ENCODE measurements at places on chromosomes 5 and 9.
A peak's percentile ranks its signal among the peaks of the same experiment; 100 is the strongest.

- DNase-seq = no peak
Observed at GRCh38 chr9:14221558-14221957, 92.4 kb downstream of the NFIB start.

DNA sequence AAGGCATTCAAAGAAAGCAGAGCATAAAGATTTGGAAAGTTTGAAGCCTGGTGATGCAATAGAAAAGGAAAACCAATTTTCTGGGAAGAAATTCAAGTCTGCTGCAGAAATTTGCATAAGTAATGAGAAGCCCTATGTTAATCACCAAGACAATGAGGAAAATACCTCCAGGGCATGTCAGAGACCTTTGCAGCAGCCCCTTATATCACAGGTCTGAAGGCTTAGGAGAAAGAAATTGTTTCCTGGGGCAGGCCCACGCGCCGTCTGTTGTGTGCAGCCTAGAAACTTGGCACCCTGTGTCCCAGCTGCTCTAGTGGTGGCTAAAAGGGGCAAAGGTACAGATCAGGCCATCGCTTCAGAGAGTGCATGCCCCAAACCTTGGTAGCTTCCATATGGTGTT is 495.3 kb upstream of the CDH6 start:
- no peak for DNase-seq

DNA sequence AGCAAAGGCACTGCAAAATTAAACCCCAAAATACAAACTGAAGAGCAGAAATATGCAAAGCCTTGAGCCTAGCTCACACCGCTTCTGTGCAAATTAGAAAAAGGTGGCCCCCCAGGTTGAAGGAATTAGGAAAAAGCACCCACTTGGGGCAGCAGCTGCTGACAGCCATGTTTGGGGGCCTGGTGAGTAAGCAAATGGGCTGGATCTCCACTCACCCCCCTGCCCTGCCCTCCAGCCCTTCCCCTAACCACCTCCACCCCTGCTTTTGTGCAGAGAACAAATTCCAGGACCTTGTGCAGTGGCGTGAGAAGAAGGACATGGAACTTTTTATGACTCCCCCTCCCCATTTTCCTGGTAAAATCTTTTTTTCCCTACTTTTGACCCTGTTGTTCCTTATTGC is 92.0 kb upstream of the DNAH5 start:
- DNase-seq = no peak

DNA sequence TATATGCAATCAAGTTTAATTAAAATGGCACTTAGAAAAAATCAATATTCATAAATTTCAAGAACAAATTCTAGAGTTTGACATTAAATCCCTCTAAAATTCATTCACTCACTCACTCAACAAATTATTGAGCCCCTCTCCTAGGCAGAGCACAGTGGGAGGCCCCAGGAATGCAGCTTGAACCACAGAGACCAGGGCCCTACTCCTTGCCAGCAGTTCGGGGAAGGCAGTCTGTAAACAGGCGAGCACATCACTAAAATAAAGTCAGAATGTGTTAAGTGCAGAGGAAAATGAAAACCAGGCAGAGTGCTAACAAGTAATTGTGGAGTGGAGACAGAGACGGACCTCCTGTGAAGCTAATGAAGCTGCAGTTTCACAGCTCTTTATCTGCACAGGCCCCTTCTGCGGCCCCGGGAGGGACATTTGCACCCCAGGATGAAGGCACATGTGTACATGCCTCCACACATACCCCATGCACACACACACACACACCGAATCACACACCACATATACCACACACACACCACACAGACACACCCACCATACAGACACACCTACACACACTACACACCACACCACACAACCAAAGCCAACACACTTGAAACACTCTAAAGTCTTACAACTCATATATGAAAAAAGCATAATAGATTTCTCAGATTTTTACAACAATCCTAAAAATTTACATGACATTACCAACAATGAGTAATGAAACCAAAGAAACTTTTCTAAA is 40.5 kb downstream of the BHMT start:
- no peak for DNase-seq

DNA sequence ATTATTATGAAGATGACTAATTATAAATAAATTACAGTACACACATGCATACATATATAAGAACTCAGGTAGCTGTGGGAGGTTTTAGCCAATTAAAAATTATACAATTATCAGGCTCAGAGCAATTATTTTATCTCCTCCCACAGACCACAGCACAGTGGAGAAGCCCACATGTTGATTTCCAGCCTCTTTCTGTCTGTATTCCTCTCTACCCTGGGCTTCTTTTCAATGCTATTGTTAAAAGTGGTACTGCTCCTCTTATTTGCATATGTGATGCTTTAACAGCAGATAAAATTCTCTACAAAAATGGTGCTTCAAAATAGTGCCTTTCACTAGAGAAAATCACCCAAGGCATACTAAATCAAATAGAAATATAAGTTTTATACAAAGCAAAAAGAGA is 218.7 kb downstream of the NFIB start:
- DNase-seq = no peak

- DNase-seq = no peak
Observed at GRCh38 chr9:928363-929042, 48.0 kb upstream of the DMRT3 start.

DNA sequence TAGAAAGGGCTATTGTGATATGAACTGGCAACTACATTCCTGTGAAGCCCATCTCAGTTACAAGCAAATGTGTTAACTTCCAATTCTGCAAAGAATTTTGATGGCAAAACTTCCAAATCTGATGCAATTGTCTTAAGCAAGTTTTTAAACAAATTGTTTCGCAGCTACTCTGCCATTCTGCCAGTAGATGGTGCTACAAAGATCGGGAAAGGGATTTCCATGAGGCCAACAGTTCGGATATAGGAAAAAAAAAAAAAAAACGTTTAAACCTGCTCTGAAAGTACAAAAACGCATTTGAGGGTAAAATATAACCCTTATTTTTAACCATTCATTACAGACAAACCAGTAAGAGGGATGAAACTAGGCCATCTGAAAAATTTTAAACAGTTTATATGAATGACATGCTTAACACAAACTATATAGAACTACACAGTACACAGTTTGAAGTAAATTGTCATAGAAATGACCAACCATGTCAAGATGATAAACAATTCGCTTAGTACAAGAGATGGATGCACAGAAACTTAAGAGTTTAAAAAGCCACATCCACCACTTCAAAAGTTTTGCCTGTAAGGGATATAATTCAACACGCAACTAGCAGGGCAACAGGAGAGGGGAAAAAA is 2.2 kb downstream of the HNRNPA0 start:
- DNase-seq = no peak

GRCh38 chr5:92991581-92992067 is 589.4 kb downstream of the NR2F1-AS1 start:
- DNase-seq = no peak

DNA sequence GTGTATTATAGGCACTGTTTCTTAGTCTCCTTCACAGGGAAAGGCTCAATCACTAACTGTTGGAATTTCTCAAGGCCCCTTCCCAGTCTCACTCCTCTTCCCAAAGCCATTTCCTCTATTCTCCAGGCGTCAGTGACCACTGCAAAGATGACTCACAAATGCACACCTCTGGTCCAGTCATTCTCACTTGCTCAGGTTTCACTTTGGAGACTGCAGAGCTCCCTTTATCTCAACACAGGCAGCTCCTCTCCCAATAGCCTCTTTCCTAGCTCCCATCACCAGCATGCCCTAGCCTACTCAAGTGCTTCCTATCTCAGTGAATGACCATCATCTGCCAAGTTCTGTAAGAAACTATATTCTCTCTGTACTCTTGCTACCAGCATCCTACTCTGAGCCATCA is 323.6 kb downstream of the NTRK2 start:
- DNase-seq = no peak

DNA sequence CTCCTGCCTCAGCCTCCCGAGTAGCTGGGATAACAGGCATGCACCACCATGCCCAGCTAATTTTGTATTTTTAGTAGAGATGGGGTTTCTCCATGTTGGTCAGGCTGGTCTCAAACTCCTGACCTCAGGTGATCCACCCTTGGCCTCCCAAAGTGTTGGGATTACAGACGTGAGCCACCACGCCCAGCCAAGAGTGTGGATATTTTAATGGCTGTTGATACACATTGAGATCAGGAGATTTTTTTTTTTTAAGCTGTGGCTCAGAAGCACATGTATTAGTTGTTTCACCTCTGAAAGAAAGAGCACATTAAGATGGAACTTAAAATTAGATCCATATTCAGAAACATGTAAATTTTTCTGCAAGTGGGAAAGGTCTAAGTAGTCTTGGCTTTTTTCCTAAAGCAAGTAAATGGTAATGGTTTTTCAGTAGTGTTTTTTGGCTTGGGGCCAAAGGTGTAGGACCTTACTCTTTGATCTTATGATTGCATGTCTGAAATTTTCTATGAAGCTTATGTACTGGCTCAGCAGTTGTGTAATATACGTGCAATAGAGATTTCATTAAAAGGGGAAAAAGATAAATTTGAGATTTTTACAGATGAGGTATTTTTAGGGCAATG is 9.9 kb downstream of the RBM27 start:
- DNase-seq = no peak

GRCh38 chr5:174436750-174437149 is 287.6 kb upstream of the MSX2 start:
- no peak for DNase-seq

- no peak for DNase-seq
Observed at GRCh38 chr9:27749838-27750237, 176.6 kb upstream of the C9orf72 start.

DNA sequence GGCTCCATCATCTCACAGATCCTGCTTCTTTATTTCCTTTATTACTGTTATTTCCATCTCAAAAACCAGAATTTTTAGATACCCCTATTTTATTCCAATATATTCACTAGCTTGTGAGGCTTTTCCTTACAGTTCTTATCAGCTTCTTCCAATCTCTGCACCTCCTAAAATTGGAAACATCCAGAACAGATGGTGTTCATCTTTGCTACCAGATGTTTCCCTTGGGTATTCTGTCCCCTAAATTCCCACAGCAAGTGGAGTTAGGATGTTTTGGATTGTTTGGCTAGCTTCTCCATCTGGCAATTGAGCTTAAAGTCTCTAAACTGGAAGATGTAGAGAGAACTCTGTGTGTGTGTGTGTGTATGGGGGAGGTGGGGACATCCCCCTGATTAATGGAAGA is 580.4 kb downstream of the DTWD2 start:
- no peak for DNase-seq

- DNase-seq = no peak
Observed at GRCh38 chr9:27425827-27426510, 98.1 kb upstream of the IFNK start.

GRCh38 chr9:96064826-96065481 is 189.5 kb downstream of the ERCC6L2 start:
- no peak for DNase-seq

GRCh38 chr9:71072587-71072986 is 48.8 kb downstream of the TRPM3 start:
- DNase-seq = no peak

DNA sequence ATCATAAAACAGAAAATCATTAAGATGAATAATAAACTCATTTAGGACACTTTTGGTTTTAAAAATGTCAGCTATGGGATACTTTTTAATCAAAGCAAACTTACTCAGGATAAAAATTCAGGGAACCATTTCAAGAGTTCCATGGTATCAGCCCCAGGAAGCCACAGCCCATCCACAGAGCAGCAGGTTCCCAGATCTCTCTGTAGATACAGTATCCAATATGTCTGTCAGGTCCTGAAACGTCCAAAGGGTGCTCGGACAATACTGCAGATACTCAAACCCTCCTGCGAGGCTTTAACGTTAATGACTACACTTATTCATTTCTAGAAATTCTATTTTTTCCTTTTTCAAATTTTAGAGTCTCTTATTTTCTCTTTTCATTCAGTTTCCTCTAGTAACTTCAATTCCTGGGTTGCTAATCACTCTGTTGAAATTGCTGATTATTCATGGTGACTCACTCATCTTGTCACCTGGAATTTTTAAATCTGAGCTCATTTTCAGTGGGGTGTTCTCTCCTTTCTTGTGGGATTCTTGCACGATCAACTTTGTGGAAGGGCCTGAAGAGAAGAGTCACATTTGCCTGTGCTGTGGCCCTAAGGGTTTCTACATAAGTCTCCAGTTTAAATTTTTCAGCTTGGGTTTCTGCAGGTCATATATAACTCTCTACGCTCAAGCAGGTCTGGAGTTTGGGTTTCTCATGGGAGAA is 435.8 kb downstream of the CTNND2 start:
- DNase-seq = no peak

DNA sequence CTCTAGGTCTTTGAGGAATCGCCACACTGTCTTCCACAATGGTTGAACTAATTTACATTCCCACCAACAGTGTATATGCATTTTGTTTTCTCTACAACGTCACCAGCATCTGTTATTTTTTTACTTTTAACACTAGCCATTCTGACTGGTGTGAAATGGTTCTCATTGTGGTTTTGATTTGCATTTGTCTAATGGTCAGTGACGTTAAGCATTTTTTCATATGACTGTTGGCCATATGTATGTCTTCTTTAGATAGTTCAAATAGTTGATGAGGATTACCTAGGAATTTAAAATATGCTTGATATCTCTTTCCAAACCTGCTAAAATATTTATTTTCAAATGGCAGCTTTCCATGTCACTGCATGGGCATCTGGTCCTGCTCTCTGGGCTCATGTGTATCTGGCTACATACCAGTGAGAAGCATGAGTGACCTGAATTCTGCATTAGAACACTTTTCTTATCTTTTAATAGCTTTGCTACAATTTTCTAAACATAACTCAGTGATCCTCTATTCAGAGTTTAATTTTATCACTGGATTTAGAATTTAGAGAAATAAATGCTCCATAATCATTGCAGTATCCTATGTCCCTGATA is 95.8 kb upstream of the ADAMTS16 start:
- DNase-seq = no peak

- peak; percentile 45 for DNase-seq
Observed at GRCh38 chr9:37528652-37529471, 43.1 kb downstream of the POLR1E start.

GRCh38 chr5:98490348-98490747 is 283.1 kb upstream of the RGMB start:
- DNase-seq = no peak

DNA sequence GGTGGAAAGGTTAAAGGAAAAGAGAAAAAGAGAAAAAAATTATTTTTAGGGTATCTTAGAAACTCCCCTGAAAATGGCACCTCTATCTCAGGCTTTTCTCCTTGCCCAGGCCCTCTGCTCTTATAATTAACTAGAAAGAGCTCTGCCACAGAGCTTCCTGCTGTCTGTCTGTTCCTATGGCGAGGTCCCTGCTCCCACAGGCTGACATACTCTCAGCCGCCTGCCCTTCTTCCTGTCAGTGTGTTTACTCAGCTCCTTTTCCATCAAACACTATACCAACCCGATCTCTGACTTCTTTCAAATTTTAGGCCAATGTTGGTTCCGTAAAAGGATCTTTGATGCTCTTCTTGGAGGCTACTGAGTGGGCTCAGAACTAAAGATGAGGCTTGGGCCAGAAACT is 482.6 kb downstream of the DMAC1 start:
- no peak for DNase-seq

- no peak for DNase-seq
Observed at GRCh38 chr9:75775966-75776691, 114.3 kb upstream of the PCSK5 start.

DNA sequence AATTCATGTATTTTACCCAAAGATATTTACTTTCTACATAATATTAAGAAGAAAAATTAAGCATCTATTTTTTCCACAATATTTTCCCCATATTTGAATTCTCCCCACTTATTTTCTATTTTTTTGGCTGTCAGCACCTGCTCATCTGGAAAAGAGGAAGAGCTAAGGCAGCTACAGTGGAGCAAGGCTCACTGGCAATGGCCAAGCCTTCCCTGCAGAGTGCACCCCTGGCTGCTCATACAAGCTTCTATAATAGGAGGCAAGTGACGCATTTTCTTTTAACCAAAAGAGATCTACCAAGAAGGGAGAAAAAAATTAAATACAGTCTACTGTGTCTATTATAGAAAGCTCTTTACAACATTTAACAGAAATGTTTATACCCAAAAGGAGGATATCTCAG is 72.5 kb downstream of the AUH start:
- no peak for DNase-seq
